ENCODE measurements at places on chromosomes 2 and 18.

- no peak overlapping the region for H3K4me3 ChIP-seq
- no peaks in the 10 kb centered on the region for H3K4me1 ChIP-seq
- H3K36me3 ChIP-seq: peaks cover 24% of the 10 kb centered on the region
- H3K27me3 ChIP-seq: no peaks in the 10 kb centered on the region
- H3K27ac ChIP-seq: no peak overlapping the region
Observed at GRCh38 chr2:3536682-3537632, 17.6 kb upstream of the ADI1 start.

GRCh38 chr18:32439241-32439640 is 31.4 kb downstream of the GAREM1 start:
- H3K27me3 ChIP-seq: no peaks in the 10 kb centered on the region
- no peak for DNase-seq
- no peaks in the 10 kb centered on the region for H3K4me1 ChIP-seq
- H3K4me3 ChIP-seq: no peak overlapping the region

DNA sequence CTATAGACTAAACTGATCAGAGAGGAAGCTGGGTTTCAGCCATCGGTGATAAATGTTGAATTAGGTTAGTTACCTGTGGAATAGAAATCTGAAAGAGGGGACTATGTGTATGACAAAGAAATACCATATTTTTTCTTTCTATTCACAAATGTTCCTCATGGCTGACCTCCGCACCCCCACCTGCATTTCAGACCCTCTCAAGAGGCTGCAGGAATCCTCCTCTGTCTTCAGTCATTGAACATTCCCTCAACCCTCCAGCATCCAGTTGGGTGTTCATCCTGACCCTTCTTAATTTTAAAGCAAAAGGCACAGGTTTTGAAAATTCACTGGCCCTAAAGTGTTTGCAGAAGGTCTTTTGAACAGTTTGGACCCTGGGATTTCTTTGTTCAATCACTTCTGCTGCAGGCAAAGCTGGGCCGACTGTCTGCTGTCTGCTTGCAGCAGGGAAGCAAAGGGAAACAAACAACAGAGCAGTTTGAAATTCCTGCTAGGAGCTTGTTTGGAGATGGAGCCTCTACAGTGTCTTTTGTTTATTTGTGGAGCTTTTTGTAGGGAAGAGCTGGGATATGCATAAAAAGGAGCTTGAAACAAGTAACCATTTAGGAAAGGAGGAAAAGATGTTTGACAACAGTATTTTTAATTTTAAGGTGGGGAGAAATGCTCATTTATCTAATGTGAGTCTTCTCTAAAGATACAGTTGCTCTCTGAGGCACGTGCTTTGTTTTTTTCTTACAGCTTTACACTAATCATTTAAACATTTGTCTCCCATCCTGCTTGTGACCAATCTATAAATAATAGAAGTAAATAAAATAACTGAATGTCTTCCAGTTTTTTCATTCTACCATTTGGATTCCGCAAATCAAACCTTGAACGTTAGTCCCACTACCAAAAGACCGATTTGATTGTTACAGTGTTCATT is 213.3 kb upstream of the MMADHC start:
- no peak overlapping the region for H3K27ac ChIP-seq
- H3K4me1 ChIP-seq: no peaks in the 10 kb centered on the region

GRCh38 chr2:68559692-68560091 is 83.7 kb upstream of the PROKR1 start:
- no peaks in the 10 kb centered on the region for H3K4me1 ChIP-seq
- no peak for DNase-seq
- no peaks in the 10 kb centered on the region for H3K27me3 ChIP-seq
- no peaks in the 10 kb centered on the region for H3K36me3 ChIP-seq
- H3K27ac ChIP-seq: no peak overlapping the region
- no peak overlapping the region for H3K4me3 ChIP-seq

- H3K27ac ChIP-seq: no peak overlapping the region
- no peak overlapping the region for H3K4me3 ChIP-seq
- no peaks in the 10 kb centered on the region for H3K4me1 ChIP-seq
- H3K27me3 ChIP-seq: no peaks in the 10 kb centered on the region
Observed at GRCh38 chr2:108910541-108911396, 78.3 kb downstream of the EDAR start.

GRCh38 chr18:47549021-47549540 is 297.6 kb upstream of the SKOR2 start:
- peaks cover 36% of the 10 kb centered on the region for H3K27me3 ChIP-seq
- no peaks in the 10 kb centered on the region for H3K4me1 ChIP-seq
- no peak for DNase-seq

DNA sequence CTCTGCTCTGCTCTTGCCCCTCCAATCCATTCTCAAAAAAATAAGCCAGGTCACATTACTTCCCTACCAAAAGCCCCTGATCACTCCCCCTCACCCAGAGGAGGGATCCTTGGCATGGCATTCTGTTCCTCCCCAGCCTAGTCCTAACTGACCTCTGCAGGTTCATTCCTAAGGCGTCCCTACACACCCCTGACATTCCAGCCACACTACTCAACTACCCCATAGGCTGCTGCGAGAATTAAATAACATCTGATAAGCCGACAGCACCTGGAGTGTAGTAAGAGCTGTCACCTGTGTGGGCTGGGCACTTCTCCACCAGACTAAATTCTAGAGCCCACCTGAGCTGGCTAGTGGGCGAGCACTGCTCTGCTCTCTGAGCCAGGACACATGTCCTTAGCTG is 44.7 kb upstream of the SLC1A4 start:
- DNase-seq: no peak
- peaks cover 49% of the 10 kb centered on the region for H3K4me1 ChIP-seq
- H3K4me3 ChIP-seq: no peak overlapping the region
- peak overlapping the region; percentile 99 for H3K27ac ChIP-seq
- no peaks in the 10 kb centered on the region for H3K27me3 ChIP-seq

GRCh38 chr2:54725343-54726099 is 2.1 kb downstream of the EML6 start:
- no peak overlapping the region for H3K27ac ChIP-seq
- H3K36me3 ChIP-seq: no peaks in the 10 kb centered on the region
- H3K4me3 ChIP-seq: peak overlapping the region; percentile 54
- H3K27me3 ChIP-seq: peaks cover 18% of the 10 kb centered on the region
- peaks cover 30% of the 10 kb centered on the region for H3K4me1 ChIP-seq
- DNase-seq: no peak

DNA sequence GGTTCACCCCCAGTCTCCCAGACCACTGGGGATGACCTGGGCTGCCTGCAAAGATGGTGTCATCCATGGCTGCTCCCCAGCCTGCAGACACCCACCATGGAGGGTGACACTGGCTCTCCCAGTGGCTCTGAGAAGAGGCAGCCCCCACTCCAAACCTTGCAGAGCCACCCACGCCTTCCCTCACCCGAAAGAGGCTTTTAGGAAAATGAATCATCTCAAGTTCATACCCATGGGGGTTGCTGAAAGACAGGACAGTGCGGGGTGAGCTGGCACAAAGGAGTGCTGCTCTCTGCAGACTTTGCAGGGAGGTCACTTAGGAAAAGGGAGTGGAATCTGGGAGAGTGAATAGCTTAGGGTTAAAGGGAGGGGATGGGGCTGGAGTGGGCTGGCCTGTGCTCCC is 36.4 kb downstream of the MPHOSPH10 start:
- H3K4me3 ChIP-seq: no peak overlapping the region
- H3K4me1 ChIP-seq: no peaks in the 10 kb centered on the region
- no peak for DNase-seq
- H3K36me3 ChIP-seq: no peaks in the 10 kb centered on the region
- no peaks in the 10 kb centered on the region for H3K27me3 ChIP-seq
- no peak overlapping the region for H3K27ac ChIP-seq

- no peak overlapping the region for H3K4me3 ChIP-seq
- no peaks in the 10 kb centered on the region for H3K27me3 ChIP-seq
- DNase-seq: no peak
- no peaks in the 10 kb centered on the region for H3K4me1 ChIP-seq
- H3K27ac ChIP-seq: no peak overlapping the region
Observed at GRCh38 chr2:237280939-237281338, 133.0 kb downstream of the COL6A3 start.

GRCh38 chr18:76264198-76264875 is 230.7 kb downstream of the ZNF516 start:
- H3K36me3 ChIP-seq: no peaks in the 10 kb centered on the region
- no peaks in the 10 kb centered on the region for H3K4me1 ChIP-seq
- H3K4me3 ChIP-seq: no peak overlapping the region
- H3K27me3 ChIP-seq: no peaks in the 10 kb centered on the region
- no peak overlapping the region for H3K27ac ChIP-seq

DNA sequence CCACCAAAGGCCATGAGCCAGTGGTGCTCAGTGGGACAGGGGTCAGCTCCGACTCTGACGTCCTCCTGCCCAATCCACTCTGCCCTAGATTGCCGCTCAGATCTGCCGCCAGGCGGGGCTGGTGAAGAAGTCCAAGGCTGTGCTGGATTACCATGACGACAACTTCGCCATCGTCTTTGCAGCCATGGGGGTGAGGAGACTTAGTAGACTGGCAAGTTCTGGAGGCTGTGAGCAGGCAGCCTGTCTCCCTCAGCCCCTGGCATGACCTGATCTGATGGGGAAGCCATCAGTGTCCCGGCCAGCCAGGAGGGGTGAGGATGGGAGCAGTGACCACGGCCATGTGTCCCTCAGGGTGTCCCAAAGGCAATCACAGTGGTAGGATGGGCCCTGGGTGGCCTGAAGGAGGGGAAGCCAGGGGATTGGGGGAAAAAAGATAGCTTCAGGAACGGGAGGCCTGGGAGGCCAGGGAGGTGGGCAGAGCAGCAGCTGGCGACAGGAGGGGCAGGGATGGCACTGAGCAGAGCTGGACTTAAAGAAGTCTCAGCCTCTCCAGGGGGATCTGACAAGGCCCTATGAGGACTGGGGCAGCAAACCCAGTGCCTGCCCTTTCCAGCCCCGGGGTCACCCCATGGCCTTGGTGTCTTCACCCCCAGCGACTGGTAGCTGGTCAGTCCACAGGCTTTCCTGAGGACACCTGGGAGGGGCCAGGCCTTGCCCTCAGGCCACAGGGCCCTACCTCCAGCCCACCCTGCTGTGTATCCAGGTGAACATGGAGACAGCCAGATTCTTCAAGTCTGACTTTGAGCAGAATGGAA is 17.4 kb upstream of the ANKRD53 start:
- no peak overlapping the region for H3K4me3 ChIP-seq
- H3K27me3 ChIP-seq: no peaks in the 10 kb centered on the region
- H3K36me3 ChIP-seq: no peaks in the 10 kb centered on the region
- H3K27ac ChIP-seq: no peak overlapping the region

- no peak overlapping the region for H3K27ac ChIP-seq
- H3K36me3 ChIP-seq: no peaks in the 10 kb centered on the region
- H3K4me1 ChIP-seq: no peaks in the 10 kb centered on the region
Observed at GRCh38 chr2:95346231-95346737, 49.1 kb downstream of the KCNIP3 start.

DNA sequence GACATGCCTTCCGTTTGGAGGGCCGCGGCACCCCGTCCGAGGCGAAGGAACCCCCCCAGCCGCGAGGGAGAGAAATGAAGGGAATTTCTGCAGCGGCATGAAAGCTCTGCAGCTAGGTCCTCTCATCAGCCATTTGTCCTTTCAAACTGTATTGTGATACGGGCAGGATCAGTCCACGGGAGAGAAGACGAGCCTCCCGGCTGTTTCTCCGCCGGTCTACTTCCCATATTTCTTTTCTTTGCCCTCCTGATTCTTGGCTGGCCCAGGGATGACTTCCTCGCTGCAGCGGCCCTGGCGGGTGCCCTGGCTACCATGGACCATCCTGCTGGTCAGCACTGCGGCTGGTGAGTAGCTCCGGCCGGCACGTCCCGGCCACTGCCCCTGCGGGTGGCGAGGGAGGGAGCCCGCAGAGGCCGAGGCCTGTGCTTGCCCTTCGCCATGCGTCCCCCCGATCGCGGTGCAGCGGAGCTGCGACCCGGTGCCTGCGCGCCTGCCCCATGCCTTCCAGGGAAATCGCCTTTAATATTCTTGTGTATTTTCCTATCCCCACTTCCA is 1.2 kb downstream of the BMPR2 start:
- no peaks in the 10 kb centered on the region for H3K36me3 ChIP-seq
- peaks cover 46% of the 10 kb centered on the region for H3K4me1 ChIP-seq

GRCh38 chr2:208488686-208489564 is 82.3 kb downstream of the PTH2R start:
- no peaks in the 10 kb centered on the region for H3K4me1 ChIP-seq
- H3K27ac ChIP-seq: no peak overlapping the region
- no peaks in the 10 kb centered on the region for H3K27me3 ChIP-seq
- H3K4me3 ChIP-seq: no peak overlapping the region
- DNase-seq: no peak
- no peaks in the 10 kb centered on the region for H3K36me3 ChIP-seq

- H3K27ac ChIP-seq: no peak overlapping the region
- H3K4me3 ChIP-seq: no peak overlapping the region
- H3K4me1 ChIP-seq: no peaks in the 10 kb centered on the region
Observed at GRCh38 chr2:48283586-48284269, 246.2 kb upstream of the STON1 start.

DNA sequence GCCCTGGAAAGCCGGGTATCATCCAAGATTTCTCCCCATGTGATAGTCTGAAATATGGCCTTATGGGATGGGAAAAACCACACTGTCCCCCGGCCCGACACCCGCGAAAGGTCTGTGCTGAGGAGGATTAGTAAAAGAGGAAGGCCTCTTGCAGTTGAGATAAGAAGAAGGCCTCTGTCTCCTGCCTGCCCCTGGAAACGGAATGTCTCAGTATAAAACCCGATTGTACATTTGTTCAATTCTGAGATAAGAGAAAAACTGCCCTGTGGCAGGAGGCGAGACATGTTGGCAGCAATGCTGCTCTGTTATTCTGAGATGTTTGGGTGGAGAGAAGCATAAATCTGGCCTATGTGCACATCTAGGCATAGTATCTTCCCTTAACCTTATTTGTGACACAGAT is 26.8 kb downstream of the RUFY4 start:
- no peak for DNase-seq
- no peaks in the 10 kb centered on the region for H3K27me3 ChIP-seq
- no peaks in the 10 kb centered on the region for H3K36me3 ChIP-seq

- H3K27ac ChIP-seq: no peak overlapping the region
- no peak for DNase-seq
- peaks cover 17% of the 10 kb centered on the region for H3K36me3 ChIP-seq
Observed at GRCh38 chr2:237742614-237743013, 56.0 kb upstream of the RBM44 start.

DNA sequence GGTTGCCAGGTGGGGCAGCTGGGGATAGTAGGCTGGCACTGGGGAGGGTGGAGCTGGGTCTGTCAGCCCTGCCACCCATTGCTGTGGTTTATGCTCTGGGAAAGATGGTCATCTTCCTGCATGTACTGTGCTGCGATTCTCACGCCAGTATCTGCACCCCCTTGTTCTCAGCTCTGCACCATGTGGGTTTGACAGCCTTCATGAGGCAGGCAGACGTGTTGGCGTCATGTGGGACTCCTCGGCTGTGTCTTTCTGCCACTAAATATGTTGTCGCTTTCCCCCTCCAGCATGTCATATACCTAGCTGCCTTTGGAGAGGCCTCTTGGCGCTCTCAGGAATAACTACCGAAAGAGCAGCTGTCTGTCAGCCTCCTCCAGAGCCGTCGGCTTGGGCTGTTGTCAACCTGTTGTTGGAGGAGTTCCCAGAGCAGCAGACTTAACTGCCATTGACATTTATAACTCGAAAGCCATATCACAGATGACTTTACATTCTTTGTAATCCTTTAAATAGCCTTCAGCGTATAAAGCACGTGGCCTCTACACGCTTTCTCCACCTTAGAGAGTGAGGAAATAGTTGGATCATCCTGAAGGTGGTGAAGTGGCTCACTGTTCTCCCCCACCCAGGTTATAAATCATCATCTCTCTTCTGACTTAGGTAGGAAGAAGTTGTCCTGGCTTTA is 80.4 kb upstream of the MGAT5 start:
- no peaks in the 10 kb centered on the region for H3K36me3 ChIP-seq
- no peaks in the 10 kb centered on the region for H3K27me3 ChIP-seq
- H3K4me1 ChIP-seq: no peaks in the 10 kb centered on the region
- no peak overlapping the region for H3K4me3 ChIP-seq
- no peak overlapping the region for H3K27ac ChIP-seq
- DNase-seq: no peak

Measured in DND-41 (cell line).